Progenitor cell of endocrine pancreas (in vitro differentiated cells): ENCODE measurements at places on chromosomes 16 and 17. TPM values are rescaled to one million over a fixed set of nuclear protein-coding genes. Genes with fewer than 3 reads are reported as not detected.

Gene TBC1D3C
- total RNA-seq = not detected in 2 replicates

Gene NLGN2
- total RNA-seq = 30.3 and 34.4 TPM in 2 replicates

Gene GPRC5B
- total RNA-seq = 40.6 and 44.3 TPM in 2 replicates

DNA sequence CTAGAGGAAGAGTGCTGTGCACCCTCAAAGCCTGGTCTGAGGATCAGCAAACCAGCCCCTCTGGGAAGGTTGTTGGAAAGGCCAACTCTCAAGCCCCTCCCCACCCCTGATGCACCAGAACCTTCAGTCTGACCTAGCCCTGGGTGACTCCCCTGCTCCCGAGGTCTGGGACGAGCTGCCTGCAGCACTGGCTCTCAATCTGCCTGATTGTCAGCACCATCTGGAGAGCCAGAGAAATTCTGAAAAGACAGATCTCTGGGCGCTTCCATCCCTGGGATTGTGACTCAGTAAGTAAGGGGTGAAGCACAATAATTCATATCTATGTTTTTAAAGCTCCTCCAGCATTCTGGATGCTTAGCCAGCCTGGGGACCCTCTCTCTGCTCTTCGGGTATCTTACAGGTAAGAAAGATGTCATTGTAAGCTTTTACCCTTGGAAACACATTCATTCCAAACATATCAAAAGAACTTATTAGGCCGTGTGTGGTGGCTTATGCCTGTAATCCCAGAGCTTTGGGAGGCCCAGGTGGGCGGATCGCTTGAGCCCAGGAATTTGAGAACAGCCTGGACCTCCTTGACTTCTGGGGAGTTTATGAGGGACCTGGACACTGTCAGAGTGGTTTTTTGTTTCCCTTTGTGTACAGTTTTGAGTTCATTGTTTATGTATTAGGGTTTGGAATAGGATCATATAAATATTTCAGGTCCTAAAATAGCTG is 147.5 kb downstream of the KCNJ12 start:
- no peak for DNase-seq

DNA sequence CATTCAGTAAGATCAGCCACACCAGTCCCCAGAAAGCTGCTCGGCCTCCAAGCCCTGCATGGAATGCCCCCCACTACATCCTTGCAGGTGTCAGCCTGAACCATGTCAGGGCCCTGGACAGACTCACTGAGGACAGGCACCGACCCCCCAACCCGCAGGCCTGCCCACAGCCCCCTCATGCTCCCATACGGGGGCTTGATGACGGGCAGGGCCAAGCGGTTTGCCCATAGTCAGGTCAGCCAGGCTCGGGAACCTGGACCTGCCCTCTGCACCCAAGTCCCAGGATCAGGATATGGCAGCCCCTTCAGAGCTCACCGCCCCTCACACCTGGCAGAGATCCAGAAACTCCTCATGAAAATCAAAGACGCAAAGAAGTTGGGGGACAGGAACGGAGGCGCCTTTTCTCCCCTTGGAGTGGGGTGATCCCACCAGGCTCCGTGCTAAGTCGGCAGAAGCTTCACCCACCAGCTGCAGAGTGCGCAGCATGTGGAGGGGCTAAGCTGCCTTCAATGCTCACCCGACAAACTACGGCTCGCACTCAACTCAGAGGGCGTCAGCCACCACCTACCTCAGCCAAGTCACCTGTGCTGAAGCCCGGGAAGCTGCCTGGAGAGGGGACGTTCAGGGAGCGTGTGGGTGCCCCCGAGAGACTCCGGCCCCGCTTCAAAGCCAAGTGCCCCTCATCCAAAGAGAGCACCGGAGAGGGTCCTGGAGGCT is 26.5 kb downstream of the GNPTG start:
- DNase-seq = no peak

DNA sequence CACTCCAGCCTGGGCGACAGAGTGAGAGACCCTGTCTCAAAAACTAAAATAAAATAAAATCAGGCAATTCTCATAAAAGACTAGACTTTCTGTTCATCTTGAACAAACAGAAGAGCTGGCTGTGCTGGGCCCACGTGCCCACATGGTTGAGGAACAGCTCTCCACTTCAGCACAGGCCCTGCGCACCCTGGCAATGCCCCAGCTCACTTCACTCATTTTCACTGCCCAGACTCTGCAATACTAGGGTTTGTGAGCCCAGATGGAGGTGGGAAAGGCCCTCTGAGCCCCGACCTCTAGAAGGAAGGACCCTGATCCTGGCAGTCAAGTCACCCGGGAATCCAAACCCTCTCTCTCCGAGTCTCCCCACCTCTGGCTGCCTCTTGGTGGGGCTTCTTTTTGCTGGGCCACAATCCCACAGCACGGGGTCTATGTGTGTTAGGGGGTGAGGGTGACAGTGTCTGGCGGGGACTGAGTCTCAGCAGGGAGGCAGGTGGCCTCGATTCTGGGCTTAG is 14.8 kb downstream of the MYLK3 start:
- no peak for DNase-seq

DNA sequence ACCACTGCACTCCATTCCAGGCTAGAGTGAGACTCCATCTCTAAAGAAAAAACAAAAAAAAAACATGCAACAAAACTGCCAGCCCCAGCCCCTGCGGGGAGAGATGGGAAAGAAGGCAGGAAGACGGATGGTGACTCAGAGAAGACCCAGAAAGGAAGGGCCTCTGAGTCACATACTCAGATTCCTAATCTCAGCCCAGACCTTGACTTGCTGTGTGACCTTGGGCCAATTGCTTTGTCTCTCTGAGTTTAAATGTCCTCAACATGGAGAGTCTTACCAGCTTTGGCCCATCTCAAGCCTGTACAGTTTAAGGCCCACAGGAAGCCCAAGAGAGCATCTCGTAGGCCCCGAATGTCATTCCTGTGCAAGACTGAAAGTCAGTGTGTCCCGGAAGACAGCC is 86.5 kb upstream of the LHX1 start:
- DNase-seq = no peak

DNA sequence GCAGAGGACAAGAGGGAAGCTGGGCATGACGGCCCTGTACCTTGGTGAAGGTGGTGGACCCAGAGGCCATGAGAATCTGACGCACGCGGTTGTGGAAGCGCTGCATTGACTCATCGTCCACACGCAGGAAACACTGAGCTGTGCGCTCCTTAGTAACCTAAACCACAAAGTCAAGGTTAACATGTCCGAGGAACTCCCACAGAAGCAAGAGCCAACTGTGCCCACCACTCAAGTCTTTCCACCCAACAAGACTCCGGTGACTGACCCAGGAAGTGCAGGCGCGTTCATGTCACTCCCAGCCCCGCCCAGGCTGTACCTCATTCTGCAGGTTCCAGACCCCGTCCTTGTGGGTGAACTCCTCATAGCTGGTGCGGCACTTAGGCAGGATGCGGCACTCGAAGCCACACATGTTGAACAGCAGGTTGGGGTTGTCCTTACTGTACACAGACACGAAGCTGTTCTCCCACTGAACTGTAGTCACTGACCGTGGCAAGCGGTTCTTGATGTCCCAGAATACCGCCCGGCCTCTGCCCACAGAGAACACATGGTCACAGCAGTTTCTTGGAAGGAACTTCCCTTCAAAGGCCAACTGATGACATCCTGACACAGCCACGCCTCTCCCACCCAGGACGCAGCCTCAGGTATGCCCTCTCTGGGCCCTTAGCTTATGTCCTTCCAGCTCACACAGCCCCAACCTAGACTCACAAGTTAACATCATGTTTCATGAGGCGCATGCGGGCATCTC is 11.5 kb downstream of the PRPF8 start:
- DNase-seq = no peak

GRCh38 chr16:27759967-27760788 is 210.2 kb downstream of the KATNIP start:
- no peak for DNase-seq
